Tibial nerve (tissue), 4 donors: ENCODE measurements at places on chromosomes 4 and X. TPM values are rescaled to one million over a fixed set of nuclear protein-coding genes. Genes with fewer than 3 reads are reported as not detected.

CLIC2 gene
- 20.9 TPM for total RNA-seq

ANKRD50 gene
- total RNA-seq: 20.4 TPM

NR0B1 gene
- 1.0 TPM for total RNA-seq

SLC10A7 gene
- total RNA-seq: 13.8 TPM

ADH1C gene
- 117 TPM for total RNA-seq

FTSJ1 gene
- 54.2 TPM for total RNA-seq

C1QTNF7 gene
- 10.0 TPM for total RNA-seq

NSUN7 gene
- 2.1 TPM for total RNA-seq

CD40LG gene
- total RNA-seq: 0.20 TPM

ARHGAP10 gene
- total RNA-seq: 208 TPM

DSPP gene
- not detected for total RNA-seq

FAM9C gene
- total RNA-seq: not detected

F8A2 gene
- 2.6 TPM for total RNA-seq

SLC38A5 gene
- total RNA-seq: 2.4 TPM

EDA2R gene
- 2.4 TPM for total RNA-seq

GSX2 gene
- not detected for total RNA-seq

NAP1L5 gene
- total RNA-seq: 10.0 TPM

GPR34 gene
- total RNA-seq: 19.4 TPM

FAM9B gene
- not detected for total RNA-seq

SHROOM3 gene
- 28.0 TPM for total RNA-seq

ETDB gene
- not detected for total RNA-seq

HPGD gene
- 2.0 TPM for total RNA-seq

LEF1 gene
- total RNA-seq: 11.7 TPM

CHRDL1 gene
- 159 TPM for total RNA-seq

KIT gene
- total RNA-seq: 18.6 TPM

PRSS12 gene
- under 0.01 TPM for total RNA-seq

EXOC1L gene
- not detected for total RNA-seq

EMCN gene
- total RNA-seq: 32.0 TPM

PABPC1L2B gene
- total RNA-seq: not detected

MORC4 gene
- total RNA-seq: 21.6 TPM

PDLIM3 gene
- total RNA-seq: 37.1 TPM

ZDHHC15 gene
- total RNA-seq: 2.1 TPM

TCEAL5 gene
- not detected for total RNA-seq

MSX1 gene
- 18.3 TPM for total RNA-seq

ADGRL3 gene
- 20.1 TPM for total RNA-seq

CXCL10 gene
- total RNA-seq: not detected

DDIT4L gene
- total RNA-seq: 6.3 TPM

MAGEC2 gene
- total RNA-seq: not detected

SLITRK2 gene
- total RNA-seq: 4.6 TPM

MOB1B gene
- 12.7 TPM for total RNA-seq

RAB33A gene
- total RNA-seq: not detected

SAT1 gene
- total RNA-seq: 638 TPM

CFP gene
- total RNA-seq: 15.6 TPM

FHL1 gene
- 360 TPM for total RNA-seq

NCAPG gene
- total RNA-seq: 0.90 TPM
